ENCODE measurements at places on chromosomes 12 and 14.

GRCh38 chr12:108948367-108948766 is 68.5 kb downstream of the DAO start:
- no peak for DNase-seq

DNA sequence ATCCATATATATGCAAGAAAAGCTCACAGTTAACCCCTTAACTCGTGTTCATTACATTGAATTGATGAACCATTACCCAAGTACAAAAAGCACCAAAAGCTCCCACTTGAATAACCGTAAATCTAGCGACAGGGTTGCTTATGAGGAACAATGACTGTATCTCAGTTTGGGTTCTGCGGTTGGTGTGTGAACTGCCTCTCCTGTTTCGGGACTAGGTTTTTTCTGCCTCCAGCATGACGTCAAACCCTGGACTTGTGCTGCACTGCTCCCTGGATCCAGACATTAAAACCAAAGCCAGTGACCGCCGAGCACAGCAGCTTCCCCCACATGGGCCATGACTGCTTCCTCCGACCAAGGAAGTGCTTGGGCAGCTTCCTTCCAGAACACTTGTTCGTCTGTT is 77.7 kb downstream of the SETD3 start:
- no peak for DNase-seq

DNA sequence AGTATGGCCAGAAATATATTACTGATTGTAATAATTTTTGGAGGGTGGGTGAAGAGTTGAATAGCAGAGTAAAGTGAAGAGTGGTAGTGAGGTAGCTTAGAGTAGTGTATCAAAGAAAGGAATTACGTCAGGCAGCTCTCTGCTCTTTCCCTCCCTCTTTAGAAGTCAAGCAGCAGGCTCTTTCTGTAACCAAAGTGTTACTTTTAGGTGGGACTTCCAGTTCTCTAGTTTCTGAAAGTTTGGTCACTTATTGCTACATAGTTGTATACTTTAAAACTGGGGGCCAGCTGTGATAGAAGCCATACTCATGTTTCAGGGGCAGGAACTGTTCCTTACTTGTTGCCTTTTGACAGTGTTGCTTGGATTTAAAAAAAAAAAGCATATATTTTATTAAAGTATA is 30.6 kb downstream of the ATF7IP start:
- DNase-seq = no peak

GRCh38 chr12:109594556-109595317 is 21.1 kb downstream of the MVK start:
- DNase-seq = no peak

- DNase-seq = peak; percentile 10
These were observed 36.1 kb downstream of the CRY1 start for GRCh38 chr12:107057071-107057834.

DNA sequence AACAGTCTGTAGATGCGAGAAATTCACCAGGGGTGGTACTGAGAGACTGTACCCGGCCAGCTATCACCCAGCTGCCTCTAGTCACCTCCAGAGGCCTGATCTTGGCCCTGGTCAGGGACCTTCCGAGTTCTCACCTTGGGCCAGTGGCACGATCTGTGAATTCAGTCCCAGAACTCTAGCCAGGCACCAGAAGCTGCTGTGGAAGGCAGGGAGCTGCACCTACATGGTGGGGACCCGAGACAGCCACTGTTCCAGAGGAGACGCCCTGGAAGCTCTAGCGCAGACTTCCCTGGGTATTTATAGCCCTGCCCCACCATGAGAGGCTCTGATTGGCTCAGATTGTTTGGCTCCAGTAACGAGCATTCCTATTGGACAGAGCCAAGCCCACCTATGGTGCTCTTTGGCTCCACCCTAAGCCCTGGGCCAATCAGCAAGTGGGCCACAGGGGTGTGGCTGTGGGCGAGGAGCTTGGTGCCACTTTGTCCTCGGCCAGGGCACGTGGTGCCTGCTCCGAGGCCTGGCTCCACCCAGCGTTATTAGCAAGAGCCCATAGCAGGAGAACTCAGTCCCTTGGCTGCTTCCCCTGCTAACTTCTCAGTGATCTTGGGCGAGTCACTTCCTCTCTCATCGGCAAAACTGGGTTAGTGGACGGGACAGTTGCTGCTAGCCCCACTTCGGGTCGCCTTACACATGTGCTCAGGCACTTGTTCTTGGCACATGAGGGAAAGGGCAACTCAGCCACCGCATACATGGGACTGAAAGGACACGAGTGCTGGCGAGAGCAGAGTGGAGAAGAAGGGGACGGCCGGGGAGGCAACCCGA is 89.0 kb upstream of the BCL11B start:
- DNase-seq = no peak

- no peak for DNase-seq
These were observed 6.0 kb upstream of the ATP23 start for GRCh38 chr12:57935331-57935730.

DNA sequence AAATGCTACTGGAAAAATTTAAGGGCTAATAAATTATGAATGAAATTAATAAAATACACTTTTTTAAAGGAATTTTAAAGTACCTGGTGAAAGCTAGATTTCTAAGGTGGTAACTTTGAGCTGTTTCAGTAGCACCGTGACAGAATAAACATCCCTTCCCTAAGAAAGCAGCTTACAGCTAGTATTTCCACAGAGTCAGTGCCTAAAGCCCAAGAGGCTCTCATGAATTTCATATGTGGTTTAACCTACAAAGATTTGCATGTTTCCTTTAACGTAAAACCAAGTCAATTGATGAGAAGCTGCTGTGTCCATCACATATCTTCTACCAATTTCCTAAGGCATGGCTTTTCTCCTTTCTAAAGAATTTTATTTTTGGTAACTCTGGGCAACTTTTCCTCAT is 56.8 kb downstream of the IFNG start:
- DNase-seq = no peak

DNA sequence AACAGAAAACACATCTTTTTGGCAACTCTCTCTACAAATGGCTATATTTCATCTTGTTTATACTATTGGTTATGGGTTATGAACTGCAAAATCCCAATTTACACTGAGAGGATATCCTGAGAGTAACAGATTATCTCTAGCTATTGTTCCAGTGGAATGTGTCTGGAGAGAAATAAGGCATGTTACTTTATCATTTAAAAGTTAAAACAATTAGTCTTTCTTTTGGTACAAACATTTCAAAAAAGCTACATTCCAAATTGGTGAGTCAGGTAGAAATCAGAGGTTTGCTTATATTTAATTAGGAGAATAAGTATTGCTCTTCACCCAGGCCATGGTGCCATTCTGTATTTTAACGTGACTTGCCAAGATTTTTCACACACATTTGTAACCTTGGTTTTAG is 411.6 kb downstream of the CCER1 start:
- no peak for DNase-seq

DNA sequence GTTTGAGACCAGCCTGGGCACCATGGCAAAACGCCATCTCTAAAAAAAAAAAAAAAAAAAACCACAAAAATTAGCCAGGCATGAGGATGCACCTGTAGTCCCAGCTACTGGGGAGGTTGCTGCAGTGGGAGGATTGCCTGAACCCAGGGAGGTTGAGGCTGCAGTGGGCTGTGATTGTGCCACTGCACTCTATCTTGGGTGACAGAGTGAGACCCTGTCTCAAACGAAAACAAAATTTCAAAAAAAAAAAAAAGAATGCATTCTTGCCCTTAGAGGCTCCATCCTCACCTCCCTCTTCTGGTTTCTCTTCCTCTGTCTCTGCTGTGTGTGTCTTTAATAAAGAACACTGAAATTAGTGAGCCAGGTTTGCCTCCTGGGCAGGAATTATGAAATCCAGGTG is 107.8 kb downstream of the VCPKMT start:
- no peak for DNase-seq

DNA sequence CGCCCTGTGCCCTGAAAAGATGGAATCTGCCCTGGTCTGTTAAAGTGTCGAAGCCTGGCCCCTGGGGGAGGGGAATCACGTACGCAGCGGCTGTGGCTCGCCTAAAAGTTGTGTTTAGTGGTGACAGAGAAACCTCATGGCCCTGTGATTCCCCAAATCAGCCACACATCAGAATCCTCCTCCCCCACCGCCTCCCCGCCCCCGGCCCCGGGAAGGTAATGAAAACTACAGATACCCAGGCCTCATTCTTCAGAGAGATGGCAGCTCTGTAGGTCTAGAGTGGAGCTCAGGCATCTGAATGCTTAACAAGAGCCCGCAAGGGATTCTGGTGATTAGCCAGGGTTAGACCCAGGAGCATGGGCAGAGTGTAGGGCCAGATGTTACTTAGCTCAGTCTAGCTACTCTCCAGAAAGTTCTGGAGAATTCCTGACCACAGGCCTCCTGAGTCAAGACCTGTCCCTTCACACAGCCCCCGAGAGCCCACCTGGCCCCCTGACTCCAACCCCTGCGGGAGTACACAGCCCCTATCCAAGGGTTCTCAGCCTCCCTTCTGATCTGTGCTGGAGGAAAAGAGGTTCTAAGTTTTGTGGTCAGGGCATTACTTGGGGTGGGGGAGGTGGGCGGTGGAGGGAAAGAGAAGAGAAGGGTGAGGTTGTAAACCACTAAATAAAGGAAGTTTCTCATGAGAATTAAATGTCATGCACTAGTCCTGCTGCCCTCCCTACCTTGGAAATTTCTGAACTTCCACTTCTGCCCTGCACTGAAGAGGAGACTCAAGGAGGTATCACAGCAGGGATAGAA is 114.8 kb downstream of the PLXNC1 start:
- no peak for DNase-seq

- no peak for DNase-seq
These were observed 9.3 kb downstream of the KRAS start for GRCh38 chr12:25241167-25242020.

DNA sequence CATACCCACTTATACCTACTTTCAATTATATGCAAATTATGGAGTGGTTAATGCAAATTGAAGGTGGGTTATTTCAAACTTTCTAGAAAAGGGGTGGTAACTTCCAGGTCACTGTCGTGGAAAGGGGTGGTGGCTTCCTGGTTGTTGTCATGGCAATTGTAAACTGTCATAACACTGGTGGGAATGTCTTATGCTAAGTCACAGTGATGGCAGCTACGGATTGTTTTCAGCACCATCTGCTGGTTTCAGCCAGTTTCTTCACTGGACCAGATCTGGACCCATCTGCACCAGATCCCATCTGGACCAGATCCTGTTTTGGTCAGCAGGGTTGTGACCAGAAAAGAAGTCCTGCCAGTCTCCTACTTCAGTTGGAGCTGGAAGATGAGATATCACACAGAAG is 1469.3 kb downstream of the AACS start:
- no peak for DNase-seq

Data from GM04504 (cell line).